Vagina (tissue), 2 donors: ENCODE measurements at places on chromosomes 13 and 19.

DNA sequence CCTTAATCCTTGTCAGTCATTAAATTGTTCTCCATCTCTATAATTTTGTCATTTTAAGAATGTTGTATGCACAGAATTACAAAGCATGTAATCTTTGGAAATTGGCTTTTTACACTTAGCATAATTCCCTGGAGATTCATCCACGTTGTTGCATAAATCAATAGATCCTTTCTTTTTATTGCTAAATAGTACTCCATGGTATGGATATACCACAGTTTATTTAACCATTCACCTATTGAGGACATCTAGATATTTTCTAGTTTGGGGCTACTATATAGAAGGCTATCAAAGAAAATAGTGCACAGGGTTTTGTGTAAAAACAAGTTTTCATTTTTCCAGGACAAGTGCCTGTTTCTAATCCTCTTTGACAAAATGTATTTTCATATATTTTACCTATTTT is 523.6 kb upstream of the KLF12 start:
- DNase-seq = no peak

- peak; percentile 40 for DNase-seq
These were observed 14.5 kb downstream of the SHISA2 start for GRCh38 chr13:26037302-26037701.

- DNase-seq = no peak
These were observed 69.9 kb downstream of the SLAIN1 start for GRCh38 chr13:77767413-77767812.

DNA sequence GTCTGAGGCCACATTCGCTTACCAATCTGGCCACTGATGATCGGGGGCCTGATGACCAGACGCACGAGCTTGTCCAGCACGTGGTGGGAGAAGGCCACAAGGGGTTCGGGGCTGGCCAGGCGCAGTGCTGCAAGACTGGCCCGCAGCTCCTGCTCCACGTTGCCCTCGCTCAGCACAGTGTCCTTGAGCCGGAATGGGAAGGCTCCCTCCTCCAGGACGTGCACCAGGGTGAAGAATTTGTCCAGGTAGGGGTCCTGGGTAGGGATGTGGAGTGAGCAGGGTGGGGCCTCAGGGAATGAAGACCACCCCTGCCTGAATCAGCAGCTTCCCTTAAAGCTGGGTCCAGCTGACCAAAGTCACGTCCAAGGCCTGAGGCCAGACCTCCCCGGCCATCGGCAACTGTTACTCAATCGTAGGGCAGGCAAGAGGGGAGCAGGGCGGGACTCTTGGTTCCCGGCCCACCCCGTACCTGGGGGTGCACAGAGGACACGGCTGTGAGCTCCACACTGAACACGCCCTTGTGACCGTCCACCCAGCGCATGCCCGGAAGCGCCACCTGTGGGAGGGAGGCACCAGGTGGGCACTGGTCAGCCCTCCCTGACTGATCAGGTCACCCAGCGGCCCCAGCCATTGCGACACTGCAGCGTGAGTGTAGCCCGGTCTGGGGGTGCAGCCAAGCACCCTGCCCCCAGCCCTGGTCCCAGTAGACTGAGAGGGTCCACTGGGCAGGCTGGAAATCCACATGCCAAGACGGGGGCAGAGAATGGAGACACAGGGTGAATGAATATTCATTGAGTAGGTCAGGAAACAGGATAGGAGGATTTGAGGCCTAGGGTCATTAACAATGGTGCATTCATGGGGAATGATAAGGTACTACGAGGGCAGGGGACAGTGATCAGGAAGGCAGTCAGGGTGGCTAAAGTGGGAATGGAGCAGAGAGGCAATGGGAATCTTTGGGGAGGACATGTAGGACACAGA is 2.8 kb upstream of the ANGPTL8 start:
- no peak for DNase-seq

DNA sequence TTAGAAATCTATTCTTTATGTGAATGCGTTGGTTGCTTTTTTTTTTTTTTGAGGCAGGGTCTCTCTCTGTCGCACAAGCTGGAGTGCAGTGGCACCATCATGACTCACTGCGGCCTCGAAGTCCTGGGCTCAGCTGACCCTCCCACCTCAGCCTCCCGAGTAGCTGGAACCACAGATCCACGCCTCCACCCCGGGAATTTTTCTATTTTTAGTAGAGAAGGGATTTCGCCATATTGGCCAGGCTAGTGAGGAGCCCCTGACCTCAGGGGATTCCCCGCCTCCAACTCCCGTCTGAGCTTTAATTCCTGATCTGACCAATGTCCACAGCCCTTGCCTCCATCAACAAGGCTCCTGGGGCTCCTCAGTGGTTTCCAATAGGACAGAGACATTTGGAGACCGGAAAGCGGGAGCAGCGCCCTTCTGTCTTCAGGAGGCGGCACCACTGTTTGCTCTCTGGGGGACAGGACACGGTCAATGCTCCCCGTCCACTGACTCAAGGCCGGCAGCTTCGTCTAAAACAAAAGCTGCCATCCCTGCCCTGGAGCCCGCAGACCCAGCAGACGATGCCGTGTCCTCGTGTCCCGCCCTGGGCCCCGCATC is 503 bp downstream of the TUBA3C start:
- DNase-seq = peak; percentile 71

- DNase-seq = no peak
These were observed 56.1 kb downstream of the DNM2 start for GRCh38 chr19:10773969-10774368.

GRCh38 chr19:52258426-52258825 is 11.0 kb upstream of the ZNF766 start:
- DNase-seq = no peak

DNA sequence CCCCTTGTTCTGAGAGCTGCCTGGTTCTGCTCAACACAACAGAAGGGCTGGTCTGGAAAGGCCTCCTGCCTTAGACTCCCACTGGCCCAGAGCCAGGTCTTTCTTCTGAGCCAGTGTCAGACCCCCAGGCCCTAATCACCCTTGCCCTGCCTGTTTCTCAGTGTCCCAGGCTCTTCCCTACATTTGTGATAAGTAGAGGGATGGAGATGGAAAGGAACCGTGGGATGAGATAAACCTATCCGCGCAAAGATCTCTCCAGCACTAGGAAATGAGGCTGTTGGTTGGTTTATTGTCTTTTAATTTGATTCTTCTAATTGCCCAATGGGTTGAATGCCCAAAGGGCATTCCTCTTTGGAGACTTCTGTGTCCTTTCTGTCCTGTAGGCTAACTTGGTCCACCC is 470.0 kb downstream of the TSHZ3 start:
- no peak for DNase-seq
